ENCODE measurements at places on chromosomes 11 and 22.

GRCh38 chr22:50250555-50251476 is at the start of gene HDAC10:
TSS of gene HDAC10 (minus strand) at chr22:50251265. CDS start at chr22:50251032, 233 bp downstream.
- peak; percentile 76 for DNase-seq

DNA sequence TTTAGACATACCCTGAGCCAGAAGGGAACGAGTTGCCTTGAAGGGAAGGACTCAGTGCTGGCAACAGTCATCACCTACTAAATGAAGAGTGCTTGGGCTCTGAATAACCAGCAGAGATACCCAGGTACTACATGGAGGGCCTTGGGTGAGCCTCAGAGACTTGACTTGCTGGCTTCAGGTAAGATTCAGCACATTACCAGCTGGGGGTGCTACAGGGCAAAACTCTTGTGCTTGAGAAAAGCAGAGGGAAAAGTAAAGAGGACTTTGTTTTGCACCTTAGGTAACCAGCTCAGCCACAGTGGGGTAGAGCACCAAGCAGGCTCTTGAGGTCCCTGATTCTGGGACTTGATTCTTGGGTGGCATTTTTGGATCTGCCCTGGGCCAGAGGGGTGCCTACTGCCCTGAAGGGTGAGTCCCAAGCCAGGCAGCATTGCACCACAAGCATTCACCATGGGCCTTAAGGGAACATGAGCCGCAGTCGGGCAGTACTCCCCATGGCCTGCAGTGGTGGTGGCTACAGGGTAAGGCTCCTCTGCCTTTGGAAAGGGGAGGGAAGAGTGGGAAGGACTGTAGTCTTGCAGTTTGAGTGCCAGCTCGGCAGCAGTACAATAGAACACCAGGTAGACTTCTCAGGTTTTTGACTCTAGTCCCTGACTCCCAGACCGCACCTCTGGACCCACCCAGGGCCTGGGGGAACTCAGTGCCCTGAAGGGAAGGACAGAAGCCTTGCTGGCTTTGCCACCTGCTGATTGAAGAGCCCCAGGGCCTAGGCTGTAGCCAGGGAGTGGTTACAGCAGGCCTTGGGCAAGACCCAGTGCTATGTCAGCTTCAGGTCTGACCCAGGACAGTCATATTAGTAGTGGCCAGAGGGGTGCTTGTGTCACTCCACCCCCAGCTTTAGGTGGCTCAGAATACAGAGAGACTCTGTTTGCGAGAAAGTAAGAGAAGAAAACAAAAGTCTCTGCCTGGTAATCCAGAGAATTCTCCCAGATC is 22.7 kb upstream of the PLEKHA7 start:
- DNase-seq: no peak

GRCh38 chr11:35104655-35105054 is 34.3 kb upstream of the CD44 start:
- no peak for DNase-seq

GRCh38 chr11:4084406-4085125 is 10.0 kb upstream of the RRM1 start:
- no peak for DNase-seq

DNA sequence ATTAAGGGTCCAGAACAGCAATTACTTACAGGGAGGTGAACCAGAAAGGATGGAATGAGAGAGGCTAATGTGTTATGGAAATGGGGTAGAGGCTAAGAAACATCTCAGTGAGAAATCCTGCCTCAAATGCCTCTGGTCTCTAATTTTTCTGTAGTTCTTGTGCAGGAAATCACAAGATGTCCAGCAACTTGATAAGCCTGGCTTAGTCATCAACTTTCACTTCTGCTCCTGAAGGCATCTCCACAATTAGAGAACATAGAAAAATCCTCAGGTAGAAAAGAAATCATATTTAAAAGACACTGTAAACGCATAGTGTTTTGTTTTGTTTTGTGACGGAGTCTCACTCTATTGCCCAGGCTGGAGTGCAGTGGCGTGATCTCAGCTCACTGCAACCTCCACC is 18.7 kb downstream of the MRGPRX4 start:
- DNase-seq: no peak

- no peak for DNase-seq
Measured at GRCh38 chr11:87437844-87438223, 400.1 kb downstream of the TMEM135 start.

DNA sequence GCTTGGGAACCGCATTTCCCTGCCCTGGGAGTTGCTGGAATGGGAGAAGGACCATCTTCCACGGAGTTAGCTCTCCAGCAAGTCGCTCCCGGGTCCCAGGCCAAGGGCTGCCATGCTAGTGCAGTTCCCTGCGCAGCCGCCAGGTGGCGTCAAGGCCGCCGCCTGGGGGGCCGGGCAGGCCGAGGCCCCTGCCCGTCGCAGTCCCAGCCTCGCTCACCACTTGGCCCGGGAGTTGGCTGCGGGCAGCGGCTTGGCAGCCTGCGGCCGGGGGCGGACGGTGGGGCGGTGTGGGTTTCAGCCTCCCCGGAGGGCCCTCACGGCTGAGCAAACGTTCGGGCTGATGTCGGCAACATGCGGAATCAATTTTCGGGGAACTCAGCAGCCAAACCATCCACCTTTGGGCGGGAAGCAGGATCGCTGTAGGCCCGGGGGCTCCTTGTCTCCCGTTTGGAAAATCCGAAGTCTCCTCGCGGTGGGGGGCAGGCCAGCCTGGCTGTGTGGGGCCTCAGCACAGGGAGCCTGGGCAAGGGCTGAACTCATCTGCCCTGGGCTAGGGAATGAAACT is 415.1 kb downstream of the SOX6 start:
- DNase-seq: no peak

- DNase-seq: no peak
Measured at GRCh38 chr22:40241200-40241763, 63.6 kb downstream of the TNRC6B start.

DNA sequence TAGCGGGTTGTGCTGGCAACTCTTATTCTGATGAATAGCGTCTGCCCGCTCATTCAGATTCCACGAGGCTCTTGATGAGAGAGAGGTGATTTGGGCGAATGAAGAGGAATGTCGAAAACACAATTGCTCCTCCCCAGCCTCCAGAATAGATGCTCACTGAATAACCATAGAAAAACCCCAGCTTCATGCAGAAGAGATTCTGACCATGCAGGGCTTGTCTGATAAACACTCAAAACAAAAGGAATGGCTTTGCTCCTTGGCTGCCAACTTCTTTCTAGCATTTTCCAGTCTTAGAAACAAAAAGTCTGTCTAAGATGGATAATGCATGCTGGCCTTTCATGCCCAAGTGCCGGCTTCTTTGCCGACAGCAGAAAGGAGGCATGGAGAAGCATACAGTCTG is 569.5 kb downstream of the MN1 start:
- no peak for DNase-seq

DNA sequence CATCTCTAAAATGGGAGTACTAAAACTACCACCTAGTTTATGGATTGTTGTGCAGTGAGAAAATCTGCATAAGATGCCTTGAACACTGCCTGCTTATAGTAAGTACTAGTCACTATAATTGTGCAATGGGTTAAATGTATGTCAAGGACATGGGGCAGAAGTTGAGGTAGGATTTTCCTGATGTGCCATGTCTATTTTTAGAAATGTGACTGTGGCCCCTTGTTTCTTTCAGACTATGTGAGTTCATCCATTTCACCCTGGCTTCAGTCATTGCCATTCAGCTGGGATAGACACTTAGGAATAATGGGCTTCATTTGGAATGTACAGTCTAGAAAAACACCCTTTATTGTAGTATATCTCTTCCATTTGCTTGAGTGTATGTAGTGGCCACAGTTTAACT is 51.4 kb downstream of the BDNF start:
- no peak for DNase-seq

GRCh38 chr11:11909727-11910126 is 68.0 kb downstream of the USP47 start:
- no peak for DNase-seq

- no peak for DNase-seq
Measured at GRCh38 chr22:35116269-35116668, 50.3 kb downstream of the ISX start.

GRCh38 chr11:64624883-64625481 is 34.0 kb downstream of the SLC22A12 start:
- DNase-seq: no peak

- DNase-seq: peak; percentile 16
Measured at GRCh38 chr11:66891851-66892660, 35.2 kb downstream of the LRFN4 start.

- no peak for DNase-seq
Measured at GRCh38 chr11:114250993-114251814, 45.0 kb upstream of the NNMT start.

GRCh38 chr11:66844496-66845142 is 1.4 kb downstream of the RCE1 start:
- DNase-seq: no peak

DNA sequence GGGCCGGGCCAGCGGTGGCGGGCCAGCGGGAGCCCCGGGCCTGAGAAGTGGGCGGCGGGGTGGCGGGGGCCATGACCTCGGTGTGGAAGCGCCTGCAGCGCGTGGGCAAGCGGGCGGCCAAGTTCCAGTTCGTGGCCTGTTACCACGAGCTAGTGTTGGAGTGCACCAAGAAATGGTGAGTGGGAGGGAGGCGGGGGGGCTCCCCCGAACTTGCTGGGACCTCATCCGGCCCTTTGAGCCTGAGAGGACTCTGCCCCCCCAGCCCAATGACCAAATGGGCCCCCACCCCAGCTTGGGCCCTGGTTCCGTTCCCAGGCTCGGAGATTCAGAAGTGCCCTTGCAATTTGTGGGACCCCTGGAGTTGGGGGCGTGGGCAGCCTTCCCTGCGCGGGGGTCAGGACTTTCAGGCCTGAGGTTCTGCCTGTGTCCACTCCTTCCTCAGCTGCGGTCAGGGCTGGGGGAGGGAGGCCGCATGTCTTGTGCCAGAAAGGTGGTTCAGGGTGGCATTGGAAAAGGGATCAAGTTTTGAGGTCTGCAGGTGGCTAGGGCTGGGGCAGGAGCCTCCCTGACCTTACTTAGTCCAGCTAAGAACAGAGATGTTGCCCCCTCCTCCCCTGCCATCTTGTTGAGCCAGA is 496 bp downstream of the EHBP1L1 start:
- no peak for DNase-seq

DNA sequence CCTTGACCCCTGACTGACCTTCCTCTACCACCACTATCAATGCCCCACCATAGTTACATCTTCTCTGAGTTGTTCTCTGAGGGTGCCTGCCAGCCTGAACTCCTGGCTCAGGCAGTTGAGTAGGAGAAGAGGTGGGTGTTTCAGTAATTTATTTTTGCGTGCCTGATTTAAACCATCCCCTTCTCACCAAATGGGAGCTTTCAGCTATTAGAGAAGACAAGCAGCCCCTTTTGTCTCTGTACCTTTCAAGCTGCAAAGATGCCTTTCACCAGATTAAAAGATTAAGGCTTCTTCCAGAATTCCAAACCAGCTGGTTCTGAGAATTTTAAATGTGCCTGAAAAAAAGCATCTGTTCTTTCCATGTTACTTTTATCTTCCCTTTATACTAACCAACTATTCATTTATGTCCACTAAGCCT is 223.8 kb downstream of the FAM76B start:
- DNase-seq: no peak

GRCh38 chr11:8098879-8099278 is 17.9 kb downstream of the TUB start:
- no peak for DNase-seq

- peak; percentile 78 for DNase-seq
Measured at GRCh38 chr11:6603287-6604080, at the start of the genes ILK and RRP8. TSS of gene ILK (plus strand) at chr11:6603774. CDS start at chr11:6604272, 498 bp downstream. TSS of gene RRP8 (minus strand) at chr11:6603616. CDS start at chr11:6603502, 114 bp downstream.

GRCh38 chr11:114095899-114096298 is 36.4 kb downstream of the ZBTB16 start:
- no peak for DNase-seq

GRCh38 chr11:71349627-71350026 is 97.2 kb upstream of the SHANK2 start:
- no peak for DNase-seq

DNA sequence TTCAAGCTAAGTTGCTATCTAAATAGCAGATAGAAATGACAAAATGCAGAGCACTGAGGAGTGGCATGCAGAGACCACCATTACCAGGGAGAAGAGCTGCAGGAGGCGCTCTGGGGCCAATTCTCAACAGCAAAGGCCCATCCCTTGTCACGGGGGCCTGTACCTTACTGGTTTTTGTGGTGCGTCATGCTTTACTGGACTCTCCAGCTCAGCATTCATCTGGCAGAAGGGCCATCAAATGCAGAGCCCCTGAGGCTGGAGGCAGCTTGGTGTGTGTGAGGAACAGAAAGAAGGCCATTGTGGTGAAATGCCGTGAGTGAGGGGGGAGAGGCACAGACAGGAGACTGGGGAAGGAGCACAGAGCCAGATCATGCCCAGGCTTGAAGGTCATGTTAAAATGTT is 56.5 kb upstream of the NAV2 start:
- no peak for DNase-seq

- no peak for DNase-seq
Measured at GRCh38 chr22:40718250-40719204, 39.2 kb downstream of the MCHR1 start.
